Iris pigment epithelial cell (primary cell): ENCODE measurements at places on chromosomes 6 and 20.

DNA sequence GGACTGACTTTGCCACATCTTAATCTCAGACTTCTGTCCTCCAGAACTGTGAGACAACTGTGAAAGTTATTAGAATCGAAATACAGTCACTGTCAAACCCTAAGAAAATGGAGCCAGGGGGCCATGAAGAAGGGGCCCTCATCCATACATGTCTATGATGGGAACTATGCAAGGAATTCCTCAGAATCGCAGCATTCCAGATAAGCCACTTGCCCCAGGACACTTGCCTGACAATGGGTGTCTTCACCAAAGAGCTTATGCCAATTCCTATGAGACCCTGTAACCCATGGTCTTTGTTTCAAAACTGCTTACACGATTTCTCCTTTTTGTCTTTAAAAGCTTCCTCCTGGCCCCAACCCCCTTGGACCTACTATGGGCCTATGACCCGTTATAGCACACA, 90.4 kb upstream of the FOXP4 start:
- no peak for DNase-seq

DNA sequence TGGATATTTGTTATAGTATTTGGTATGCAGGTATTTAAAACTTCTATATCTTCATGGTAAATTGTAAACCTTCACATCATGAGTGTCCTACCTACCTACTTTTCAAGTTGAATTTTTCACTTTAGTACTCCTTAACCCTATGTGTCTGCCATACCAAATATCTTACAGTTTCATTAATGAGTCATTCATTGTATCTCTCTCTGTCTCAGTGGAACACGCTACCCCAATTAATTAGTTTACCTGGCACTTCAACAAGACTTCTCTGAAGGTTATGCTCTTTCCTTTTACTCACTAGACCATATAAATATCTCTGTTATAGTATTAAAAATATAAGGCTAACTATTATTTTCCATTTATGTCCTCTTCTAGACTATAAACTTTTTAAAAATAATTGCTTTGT, 123.9 kb upstream of the GJE1 start:
- DNase-seq: no peak

DNA sequence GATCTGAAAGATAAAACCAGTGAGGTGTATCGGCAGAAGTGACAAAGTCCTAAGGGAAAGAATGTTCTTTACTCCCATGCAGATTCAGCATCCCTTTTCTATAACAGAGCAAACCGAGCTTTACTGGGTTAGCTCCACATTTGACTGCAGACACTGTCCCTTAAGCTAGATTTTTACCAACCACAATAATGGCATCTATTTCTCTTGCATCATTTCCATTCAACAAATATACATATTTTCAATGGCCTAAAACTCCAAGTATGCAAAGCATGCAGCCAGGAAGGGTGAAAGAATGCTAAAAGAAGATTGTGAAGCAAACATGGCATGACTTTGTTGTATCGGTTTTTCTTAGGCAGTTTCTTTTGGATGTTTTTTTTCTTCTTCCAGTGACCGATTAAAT, 255.4 kb downstream of the OGFRL1 start:
- peak; percentile 77 for DNase-seq

DNA sequence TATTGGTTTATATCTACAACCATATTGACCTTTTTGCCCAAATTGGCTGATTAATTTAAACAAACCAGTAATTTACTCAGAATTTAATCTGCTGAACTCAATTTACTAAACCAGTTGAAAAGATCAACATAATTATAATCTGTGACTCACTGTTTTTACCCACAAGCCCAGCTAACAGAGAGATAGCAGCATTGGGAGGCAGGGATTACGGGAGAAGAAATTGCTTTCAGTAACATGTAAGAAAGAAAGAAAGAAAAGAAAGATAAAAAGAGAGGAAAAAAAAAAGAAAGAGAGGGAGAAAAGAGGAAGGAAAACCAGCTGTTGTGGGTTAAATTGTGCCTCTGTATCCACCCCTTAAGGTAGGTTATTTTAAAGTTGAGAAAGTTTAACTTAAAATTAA, 13.3 kb upstream of the RHAG start:
- DNase-seq: no peak

- peak; percentile 16 for DNase-seq
These were observed 30.2 kb downstream of the SNX9 start for GRCh38 chr6:157853018-157853805.

- peak; percentile 31 for DNase-seq
These were observed 16.3 kb downstream of the LRRC1 start for GRCh38 chr6:53811082-53811481.

GRCh38 chr20:50892394-50892793, 38.8 kb downstream of the ADNP start:
- no peak for DNase-seq

DNA sequence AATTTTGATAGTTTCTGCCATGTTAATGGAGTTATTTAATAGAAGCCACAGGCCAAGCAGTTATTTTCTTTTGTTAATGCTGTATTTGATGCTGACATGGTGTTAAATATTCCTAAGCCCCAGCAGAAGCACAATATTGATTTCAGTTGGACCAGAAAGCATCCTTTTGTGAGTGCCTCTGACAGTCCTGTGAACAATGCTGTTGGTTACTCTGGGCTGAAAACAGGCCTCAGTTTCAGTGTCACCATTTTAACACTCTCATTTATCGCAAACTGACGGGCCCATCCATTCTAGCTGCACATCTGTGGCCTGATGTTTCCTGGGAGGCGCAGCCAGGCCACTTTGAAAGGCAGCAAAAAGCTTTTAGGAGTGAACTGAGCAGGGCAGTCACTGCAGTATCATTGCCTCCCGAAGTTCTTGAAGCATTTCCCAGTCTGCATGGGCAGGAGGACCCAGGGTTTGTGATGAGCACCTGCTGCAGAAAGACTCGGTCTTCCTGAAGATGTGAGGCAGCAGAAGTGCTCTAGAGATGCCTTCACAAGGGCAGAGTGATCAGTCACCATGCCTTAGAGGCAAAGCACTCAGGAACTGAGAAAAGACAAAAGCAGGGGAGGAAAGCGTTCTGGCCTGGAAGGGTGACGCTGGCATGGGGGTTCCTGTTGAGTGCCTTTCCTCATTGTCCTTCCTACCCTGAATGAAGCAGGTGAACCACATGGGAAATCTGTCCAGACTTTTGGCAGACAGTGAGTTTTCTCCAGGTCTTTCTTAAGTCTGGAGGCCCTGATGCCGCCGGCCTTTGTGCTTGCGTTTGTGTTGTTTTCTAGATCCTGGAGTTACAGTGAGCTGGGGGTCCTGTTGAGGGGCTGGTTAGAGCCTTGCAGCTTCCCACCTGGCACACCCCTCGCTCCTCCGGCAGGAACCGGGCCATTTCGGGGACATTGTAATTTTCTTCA, 74.0 kb downstream of the ZDHHC14 start:
- DNase-seq: no peak

- no peak for DNase-seq
These were observed 42.0 kb upstream of the OLIG3 start for GRCh38 chr6:137536104-137536773.

DNA sequence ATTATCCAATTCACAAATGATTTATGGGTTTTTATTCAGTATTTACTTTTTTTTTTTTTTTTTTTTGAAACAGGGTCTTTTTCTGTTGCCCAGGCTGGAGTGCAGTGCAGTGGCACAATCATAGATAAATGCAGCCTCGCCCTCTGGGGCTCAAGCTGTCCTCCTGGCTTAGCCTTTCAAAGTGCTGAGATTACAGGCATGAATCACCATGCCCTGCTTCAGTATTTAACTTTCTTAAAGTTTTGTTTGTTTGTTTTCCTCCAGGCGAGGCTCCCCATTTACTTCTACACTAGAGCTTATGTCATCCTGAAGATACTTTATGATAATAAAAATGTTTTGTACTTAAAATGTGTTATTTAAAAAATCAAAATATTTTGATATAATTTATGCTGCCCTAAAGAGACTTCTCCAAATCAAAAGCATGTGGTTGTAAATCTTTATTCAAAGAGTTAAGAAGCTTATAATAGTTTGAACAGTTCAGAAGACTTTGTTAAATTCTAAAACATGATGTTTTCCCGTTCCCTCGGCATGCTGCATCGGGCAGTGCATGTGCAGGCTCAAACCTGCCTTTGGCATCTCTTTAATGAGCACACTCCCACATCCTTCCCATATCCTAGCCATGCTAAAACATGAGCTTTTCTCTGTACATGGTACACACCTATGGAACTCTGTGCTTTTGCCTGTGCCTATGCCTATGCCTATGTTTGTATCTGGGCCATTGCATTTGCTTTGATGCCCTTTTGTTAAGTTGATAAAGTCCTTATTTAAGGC, 11.0 kb downstream of the SMPDL3A start:
- peak; percentile 63 for DNase-seq

GRCh38 chr6:136737374-136737844, 54.9 kb downstream of the MAP3K5 start:
- no peak for DNase-seq

DNA sequence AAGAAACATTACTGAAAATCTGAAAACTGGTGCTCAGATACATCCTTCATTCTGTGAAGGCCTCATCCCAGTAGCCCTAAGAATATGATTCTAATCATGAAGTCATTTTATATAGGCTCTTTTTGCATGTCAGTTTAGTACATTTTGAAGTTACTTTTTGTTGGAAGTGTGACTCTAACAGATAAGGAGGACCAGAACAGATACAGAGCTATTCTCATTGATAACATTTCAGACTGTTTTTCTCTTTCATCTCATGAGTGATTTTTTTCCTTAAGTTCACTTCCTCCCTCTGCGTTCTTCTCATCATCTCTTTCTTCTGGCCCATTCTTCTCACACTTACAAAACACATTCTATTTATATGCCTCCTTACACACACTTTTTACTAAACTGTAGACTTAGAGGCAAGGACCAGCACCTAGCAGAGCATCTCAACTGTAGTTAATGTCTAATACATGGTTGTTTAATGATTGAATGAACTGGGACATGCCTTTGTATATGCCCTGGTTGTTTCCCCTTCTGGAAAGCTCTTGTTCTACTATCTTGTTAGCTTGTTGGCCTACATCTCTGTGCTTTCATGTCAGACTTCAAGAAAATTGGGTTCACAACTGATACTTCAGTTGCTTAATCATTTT, 8.7 kb downstream of the CTNNBL1 start:
- no peak for DNase-seq

GRCh38 chr6:40543776-40544175, 43.4 kb downstream of the LRFN2 start:
- no peak for DNase-seq

GRCh38 chr6:132819405-132820161, 5.2 kb downstream of the RPS12 start:
- peak; percentile 31 for DNase-seq

- DNase-seq: peak; percentile 93
These were observed 464.3 kb upstream of the BTBD3 start for GRCh38 chr20:11453430-11453829.

- DNase-seq: peak; percentile 8
These were observed 149.0 kb upstream of the FUT9 start for GRCh38 chr6:95866732-95867131.

DNA sequence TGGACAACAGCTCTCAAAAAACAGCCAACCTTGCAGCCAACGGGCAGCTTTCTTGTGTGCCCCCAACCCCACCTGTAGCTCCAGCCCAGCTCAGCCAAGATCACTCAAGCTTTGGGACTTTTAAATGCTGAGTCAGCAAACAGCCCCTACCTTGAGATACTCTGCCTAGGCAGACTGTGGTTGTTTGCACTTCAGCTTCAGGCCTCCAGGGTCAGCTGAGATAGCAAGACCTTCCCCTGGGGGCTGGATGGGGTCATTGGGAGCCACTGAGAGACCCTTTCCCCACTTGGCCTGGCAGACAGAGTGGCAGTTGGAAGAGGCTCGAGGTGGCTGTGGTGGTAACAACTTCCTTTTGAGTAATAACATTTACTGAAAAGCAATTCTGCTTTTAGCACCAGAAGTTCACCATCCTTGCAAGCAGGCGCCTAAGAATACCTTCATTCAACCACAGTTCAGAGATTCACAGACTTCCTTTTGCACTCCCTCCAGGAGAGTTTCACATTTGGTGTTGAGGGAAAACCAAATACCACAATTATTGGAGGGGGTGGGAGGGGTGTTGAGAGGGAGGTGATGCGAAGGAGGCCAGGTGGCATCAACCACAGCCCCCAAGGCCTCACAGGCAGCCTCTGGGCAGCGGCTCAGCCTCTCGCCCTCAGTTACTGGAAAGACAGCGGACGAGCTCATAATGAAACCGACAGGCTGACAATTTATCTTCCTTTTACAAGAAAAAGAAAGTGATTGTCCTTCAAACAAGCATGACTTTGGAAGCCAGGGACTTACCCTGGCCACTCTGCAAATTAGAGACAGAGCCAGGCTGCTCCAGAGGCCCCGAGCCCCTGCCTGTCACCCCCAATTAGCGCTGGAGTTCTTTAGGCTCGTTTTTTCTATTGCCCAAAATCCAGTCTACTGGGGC, 148.1 kb downstream of the CEBPB start:
- DNase-seq: no peak

DNA sequence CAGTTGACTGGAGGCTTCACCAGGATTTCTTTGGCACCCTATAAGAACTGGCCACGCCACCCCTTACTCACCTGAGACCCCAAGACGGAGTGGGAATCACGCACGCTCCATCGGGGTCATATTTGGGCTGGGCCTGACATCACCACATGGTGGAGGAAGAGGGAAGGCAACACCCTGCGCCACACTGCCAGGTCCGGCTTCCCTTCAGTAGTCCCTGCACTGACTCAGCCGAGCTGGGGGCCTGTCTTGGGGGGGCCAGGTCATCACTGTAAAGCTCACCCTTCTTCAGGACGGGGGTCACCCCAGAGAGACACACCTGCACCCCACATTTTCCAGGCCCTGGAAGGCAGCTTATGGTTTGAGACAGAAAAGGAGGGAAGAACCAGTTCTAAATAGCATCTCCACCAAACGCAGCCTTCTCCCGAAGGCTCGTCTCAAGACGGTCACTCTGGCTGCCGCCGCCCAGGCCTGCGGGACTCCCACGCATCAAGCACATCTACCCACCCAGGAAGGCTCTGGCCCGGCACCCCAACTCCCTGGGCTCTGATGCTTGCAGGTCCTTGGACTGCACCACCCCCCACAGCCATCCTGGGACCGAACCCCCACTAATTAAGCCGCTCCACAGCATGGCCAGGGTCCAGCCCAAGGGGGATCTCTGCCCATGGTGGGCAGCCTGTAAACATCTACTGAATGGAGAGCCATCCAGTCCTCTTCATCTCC, 51.8 kb downstream of the GINS1 start:
- DNase-seq: no peak

GRCh38 chr6:89925826-89926225, 31.6 kb downstream of the GJA10 start:
- peak; percentile 42 for DNase-seq

DNA sequence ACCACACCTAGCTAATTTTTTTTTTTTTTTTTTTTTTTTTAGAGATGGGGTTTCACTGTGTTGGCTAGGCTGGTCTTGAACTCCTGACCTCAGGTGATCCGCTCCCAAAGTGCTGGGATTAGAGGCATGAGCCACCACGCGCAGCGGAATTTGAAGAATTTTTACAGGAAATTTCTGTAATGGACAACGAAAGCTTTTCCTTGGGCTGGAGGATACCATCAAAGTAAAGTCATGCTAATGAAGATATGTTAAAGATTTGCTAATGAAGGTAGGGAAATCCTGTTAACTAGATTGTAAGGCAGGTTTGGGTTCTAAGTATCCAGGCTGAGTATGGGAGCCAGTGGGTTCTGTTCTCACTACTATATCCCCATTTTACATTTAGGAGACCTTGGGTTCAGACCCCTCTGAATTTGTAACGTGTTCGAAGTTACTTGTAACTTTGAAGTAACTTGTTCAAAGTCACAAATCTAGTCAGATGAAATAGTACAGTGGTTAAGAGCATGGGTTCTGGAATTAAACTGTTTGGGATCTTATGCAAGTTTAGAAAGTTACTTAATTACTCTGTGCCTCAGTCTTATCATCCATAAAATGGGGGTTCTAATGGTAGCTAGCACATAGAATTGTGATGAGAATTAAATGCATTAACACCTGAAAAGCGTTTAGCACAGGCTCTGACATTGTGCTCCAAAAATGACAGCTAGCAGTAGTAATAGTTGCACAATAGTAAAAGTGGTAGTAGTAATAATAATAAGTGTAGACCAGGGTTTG, 123.4 kb upstream of the GPR6 start:
- DNase-seq: no peak
